ENCODE measurements at places on chromosomes 11 and 22.

GRCh38 chr11:72354356-72355115 is 79.8 kb downstream of the CLPB start:
- DNase-seq = no peak

DNA sequence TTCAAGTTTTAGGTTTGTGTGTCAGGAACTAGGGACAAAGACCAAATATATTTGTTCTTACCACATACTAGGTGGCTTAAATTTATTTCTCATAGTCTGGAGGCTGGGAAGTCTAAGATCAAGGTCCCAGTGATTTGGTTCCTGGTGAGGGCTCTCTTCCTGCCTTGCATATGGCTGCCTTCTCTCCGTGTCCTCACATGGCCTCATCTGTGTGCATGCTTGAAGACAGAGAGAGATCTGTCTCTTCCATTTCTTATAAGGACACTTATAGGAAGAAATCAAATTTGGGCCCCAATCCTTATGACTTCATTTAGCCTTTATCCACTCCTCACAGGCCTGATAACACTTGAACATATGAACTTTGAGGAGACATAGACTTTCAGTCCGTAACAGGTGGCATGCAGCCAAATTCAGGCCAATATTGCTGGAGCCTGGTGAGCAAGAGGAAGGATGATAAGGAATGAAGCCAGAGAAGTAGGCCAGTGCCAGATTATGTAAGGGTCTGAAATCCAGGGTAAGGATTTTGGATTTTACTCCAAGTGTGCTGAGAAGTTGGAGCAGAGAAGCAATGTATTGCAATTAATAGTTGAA is 35.1 kb downstream of the TTC17 start:
- DNase-seq = no peak

- no peak for DNase-seq
Observed at GRCh38 chr11:112637876-112638275, 323.3 kb upstream of the NCAM1 start.

DNA sequence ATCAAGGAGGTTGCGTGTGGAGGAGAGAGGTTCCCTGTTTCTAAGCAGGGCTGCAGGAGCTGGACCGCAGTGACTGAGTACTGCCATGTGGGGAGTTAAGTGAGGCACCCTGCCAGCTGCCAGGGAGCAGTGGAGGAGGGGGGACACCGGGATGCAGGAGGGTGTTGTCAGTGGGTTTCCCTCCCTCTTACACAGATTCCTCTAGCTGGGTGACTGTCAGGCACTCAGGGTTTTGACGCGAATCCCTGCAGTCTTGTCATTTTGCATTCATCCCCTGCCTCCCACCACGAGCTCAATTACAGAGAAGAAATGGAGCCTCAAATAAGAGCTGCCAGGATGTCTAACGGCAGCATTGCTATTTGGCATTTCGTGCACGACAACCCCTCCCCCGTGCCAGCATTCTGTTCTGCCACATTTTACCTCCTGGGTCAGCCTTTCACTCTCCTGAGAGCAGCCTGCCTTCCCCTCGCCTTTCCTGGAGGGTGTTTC is 119.8 kb upstream of the SORL1-AS1 start:
- peak; percentile 26 for DNase-seq

DNA sequence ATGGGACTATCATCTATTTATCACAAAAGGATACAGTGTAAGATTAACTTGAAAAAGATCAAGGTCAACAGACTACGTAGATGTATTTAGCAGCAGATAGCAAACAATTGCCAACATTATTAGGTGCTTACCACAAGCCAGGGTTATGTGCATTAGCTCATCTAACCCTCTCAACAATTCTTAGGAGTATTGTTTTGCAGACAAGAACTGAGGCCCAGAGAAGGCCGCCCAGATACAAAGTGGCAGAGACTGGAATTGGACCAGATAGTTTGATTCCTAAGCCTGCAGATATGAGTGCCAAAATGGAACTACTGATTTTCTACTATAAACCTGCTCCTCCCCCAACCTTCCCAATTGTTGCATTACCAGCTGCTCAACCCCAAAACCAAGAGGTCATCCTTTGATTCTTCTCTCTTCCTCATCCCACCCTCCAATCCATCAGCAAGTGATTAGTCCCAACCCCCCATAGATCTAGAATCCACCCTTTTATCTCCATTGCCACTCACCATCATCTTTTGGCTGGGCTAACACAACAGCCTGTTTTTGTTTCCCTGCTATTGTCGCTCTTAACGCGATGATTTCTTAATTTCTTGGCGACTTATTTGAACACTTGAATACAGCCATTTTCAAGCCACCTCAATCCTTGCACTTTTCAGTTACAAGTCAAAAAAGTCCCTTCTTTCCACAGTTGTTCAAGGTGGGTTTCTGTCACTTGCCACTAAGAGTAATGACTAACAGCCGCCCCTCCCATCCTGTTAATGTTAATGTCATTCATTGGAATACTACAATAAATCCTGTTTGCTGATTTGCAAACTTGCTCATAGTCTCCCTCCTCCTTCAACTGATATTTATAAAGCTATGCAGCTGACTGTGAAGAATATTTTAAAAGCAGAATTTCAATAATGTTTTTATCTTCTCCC is 2.7 kb downstream of the TMEM123 start:
- DNase-seq = no peak

- DNase-seq = no peak
Observed at GRCh38 chr11:32947978-32948377, 55.4 kb downstream of the QSER1 start.

DNA sequence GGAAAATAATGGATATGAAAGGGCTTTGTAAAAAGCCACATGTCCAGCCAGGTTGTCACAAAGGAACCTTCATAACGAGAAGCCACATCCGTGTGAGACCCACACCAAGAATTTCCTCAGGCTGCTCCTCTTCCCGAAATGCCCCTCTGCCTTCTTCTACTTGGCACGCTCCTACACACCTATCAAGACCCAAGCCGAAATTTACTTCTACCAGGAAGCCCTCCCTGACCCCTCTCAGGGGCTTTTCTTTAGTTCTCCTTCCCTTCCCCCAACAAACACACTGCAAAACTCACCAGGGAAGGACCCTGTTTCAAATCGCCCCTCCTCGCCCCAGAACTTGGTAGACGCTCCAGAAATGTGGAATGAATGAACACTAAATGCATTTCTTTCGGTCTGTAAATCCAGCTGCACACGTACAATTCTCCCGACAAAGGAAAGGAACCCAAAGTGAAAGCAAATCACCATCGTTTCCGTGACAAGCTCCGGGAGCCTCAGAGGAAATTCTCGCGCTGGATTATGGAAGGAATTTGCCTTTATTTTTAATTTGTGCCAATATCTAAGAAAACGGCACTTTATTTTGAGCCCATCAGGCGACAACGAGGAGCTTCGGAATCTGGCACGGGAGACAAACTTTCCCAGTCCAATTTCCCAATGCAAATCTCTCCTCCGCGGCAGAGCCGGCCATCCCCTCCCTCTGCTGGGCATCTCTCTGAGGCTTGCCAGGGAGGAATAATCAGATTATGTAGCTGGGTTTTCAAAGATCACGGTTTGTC is 13.2 kb upstream of the SHISAL1 start:
- peak; percentile 68 for DNase-seq

DNA sequence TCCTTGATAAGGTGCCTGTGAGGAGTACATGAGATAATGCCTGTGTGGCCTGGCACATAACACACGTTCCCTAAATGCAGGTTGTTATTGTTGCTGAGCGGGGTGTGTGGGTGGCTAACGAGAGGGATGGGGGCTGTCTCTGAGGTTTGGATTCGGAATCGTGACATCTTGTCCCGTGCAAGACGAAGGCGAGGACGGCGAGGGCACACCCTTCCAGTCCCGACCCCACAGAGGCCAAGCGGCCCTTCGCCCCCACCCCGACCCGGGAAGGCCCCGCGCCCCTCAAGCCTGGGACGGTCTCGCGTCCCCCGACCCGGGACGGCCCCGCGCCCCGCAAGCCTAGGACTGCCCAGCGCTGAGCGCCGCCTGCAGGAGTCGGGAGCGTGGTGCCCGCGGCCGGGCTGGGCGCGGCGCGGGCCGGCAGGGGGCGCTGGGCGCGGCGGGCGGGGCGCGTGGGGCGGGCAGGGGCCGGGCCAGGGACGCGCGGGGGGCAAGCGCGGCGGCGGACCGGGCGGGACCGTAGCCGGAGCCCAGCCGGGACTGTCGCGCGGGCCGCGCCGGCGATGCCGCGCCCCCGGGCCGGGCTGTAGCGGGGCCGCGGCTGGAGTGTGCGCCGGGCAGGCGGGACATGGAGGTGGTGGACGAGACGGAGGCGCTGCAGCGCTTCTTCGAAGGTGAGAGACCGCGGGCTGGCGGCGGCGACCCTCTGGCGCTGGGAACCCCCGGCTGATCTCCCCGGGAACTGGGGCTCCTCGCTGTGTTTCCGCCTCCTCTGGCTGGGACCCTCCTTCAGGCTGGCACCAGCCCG is at the start of gene MYRF:
Gene MYRF, plus strand, starts transcription at position 520 of the 808 bp plus-strand sequence. Its CDS starts 109 bp downstream, at position 629.
- no peak for DNase-seq

- DNase-seq = no peak
Observed at GRCh38 chr22:30212363-30212995, 34.1 kb downstream of the LIF start.

DNA sequence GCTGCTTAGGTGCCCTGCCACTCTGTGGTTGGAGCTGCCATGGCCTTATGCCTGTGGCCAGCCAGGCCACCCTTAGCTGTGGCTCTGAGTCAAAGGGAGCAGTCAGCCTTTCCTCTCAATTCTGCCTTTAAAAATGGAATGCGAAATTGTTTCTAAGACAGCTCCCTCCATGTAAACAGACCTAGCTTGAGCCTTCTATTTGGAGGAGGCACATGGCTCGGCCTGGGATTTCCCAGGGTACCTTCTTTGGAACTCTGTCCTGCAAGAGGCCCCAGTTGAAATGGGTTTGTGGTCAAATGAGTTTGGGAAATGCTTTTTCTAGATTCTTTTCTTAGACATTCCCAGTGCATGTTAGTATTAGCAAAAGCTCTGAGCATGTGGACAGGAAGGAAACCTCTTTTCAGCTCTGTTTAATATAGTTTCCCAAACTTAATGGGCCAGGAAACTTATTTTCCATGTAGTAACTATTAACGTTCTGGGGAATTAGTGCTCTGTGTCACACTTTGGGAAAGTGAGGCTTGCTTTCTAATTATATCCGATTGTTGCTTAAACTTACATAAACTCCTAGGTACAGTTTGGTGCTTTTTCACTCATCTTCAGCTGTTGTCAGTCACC is 7.8 kb downstream of the PHOX2A start:
- DNase-seq = no peak

GRCh38 chr11:61974766-61975631 is 7.6 kb upstream of the FTH1 start:
- DNase-seq = no peak

DNA sequence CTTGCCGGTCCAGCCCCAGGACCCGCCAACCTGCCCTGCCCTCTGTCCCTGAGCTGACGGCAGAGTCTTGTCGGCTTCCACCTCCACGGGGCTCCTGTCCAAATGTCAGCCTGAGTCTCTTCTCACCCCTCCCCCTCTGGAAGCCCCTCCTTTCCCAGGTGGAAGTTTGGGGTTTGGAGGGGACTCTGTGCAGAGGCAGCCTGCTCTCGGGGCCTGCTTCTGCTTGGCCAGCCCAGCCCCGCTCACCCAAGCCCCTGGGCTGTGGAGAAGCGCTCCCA is 31.0 kb downstream of the CTTN start:
- no peak for DNase-seq

DNA sequence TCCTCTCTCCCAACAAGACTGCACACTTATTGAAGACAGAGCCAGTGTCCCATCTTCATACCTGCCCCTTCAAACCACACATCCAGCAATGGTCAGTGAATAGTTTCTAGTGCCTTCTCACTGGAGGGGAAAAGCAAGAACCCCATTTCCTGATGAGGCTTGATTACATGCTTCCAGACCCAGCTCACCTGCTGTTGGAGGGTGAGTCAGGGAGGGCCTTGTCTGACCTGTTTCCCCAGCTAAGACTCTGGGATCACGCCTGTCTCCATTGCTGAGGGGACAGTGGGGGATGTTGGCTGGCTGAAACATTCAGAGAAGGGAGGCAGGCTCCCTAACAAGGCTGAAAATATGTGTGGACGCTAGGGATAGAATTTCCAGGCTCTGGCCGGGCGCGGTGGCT is 27.5 kb upstream of the ZDHHC13 start:
- no peak for DNase-seq

DNA sequence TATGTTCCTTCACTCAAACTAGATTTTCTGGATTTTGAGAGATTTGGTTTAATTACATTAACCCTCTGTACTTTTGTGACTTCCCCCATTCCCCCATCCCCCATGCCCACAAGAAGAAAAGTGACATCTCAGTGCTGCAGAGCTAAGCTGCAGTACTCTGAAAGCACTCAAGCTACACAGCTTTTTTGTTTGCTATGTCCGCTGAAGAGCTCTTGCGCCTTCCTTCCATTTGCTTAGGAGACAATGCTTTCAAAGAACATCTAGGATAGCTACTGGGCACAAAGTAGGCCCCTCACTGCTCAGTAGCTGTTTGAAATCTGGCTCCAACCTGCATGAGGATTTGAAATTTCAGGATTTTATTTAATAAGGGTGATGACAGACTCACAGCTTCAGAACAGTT is 69.7 kb downstream of the SLC17A6 start:
- no peak for DNase-seq

DNA sequence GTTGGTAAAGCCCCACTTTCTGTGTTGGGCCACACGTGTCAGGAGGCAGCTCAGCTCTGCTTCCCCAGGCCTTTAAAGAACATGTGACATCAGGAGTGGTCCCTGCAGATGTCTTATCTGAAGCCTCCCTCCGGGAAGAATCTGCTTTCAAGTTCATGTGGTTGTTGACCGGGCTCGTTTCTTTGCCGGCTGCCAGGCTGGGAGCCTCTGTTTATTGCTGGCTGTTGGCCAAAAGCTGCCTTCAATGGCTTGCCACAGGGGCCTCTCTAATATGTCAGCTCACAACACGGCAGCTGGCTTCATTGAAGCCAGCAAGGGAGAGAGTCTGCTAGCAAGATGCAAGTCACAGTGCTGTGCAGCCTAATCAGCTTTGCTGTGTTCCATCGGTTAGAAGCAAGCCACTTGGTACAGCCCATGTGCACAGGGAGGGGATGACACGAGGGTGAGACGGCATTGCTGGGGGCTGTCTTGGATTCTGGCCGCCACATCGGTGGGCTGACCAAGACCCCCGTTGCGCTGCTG is 14.6 kb downstream of the MRGPRF start:
- DNase-seq = peak; percentile 88

GRCh38 chr22:24225951-24226350 is 18.9 kb downstream of the GGT5 start:
- no peak for DNase-seq

DNA sequence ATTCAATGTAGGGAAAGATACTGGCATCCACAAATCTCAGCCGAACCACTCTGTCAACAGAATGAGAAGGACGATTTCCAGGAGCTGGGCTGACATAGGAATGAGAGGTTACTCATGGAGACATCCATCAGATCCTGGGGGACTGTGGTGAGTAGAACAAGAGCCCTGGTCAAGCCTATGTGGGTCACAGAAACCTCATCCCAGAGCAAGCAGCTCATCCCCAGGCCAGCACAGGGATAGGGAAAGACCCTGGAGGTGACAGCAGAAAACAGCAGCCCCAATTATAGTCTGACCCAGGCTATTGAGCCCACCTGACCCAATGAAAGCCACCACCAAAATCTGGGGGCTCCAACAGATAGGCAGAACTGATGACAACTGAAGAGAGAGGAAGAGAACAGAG is 128.0 kb upstream of the SERPIND1 start:
- DNase-seq = no peak

- DNase-seq = peak; percentile 69
Observed at GRCh38 chr11:3109921-3110706, 52.9 kb upstream of the CARS1 start.

Data from NCI-H524 (cell line).